ENCODE measurements at places on chromosomes 16 and 17.
A peak's percentile ranks its signal among the peaks of the same experiment; 100 is the strongest.

- peak; percentile 25 for DNase-seq
Observed at GRCh38 chr16:78478267-78478861, 378.9 kb downstream of the WWOX start.

- no peak for DNase-seq
Observed at GRCh38 chr16:4339909-4340308, 11.2 kb downstream of the PAM16 start.

- DNase-seq, result peak; percentile 65
Observed at GRCh38 chr17:62627904-62628633, 599 bp downstream of the MRC2 start.

DNA sequence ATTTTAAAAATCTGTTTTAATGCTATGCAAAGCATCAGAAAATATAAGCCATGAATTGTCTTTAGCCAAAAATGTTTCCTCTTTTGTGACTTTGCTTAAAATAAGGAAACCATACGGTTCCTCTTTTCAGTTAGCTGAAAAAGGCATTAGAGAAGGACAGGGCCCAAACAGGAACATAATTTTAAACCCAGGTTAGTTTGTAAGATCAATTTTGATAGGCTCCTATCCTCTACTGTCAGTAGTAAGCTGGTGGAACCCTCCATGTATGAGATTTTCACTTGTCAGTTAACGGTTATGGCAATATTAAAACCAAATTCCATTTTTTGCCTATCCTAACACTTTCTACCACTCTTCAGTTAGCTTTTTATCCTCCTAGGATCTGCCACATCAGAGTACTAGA, 4.3 kb downstream of the EVI2B start:
- DNase-seq, result no peak

GRCh38 chr17:43612515-43612914, 49.2 kb downstream of the MEOX1 start:
- no peak for DNase-seq

Data from activated T-cell treated with anti-CD3 and anti-CD28 coated beads, Interleukin-2, amount 50 U/mL, for 48 hours (primary cell).